ENCODE measurements at places on chromosomes 11 and 22. TPM values are rescaled to one million over a fixed set of nuclear protein-coding genes. Genes with fewer than 3 reads are reported as not detected.

Gene TRIM51
- total RNA-seq, result not detected

Gene MEI1
- total RNA-seq, result 0.37 TPM

Gene FUT4
- 4.0 TPM for total RNA-seq

Gene NRIP3
- 4.0 TPM for total RNA-seq

Gene KCNE3
- 0.37 TPM for total RNA-seq

Measured in subcutaneous preadipocyte (primary cell).